GM18507 (cell line): ENCODE measurements at places on chromosomes 1 and 21.

GRCh38 chr1:2980073-2980791 lies 41.0 kb upstream of the ACTRT2 start:
- no peak for DNase-seq

- no peak for DNase-seq
Measured at GRCh38 chr1:19373211-19374082, 61.3 kb downstream of the SLC66A1 start.

- no peak for DNase-seq
Measured at GRCh38 chr1:167209044-167209443, 11.6 kb upstream of the POU2F1 start.

DNA sequence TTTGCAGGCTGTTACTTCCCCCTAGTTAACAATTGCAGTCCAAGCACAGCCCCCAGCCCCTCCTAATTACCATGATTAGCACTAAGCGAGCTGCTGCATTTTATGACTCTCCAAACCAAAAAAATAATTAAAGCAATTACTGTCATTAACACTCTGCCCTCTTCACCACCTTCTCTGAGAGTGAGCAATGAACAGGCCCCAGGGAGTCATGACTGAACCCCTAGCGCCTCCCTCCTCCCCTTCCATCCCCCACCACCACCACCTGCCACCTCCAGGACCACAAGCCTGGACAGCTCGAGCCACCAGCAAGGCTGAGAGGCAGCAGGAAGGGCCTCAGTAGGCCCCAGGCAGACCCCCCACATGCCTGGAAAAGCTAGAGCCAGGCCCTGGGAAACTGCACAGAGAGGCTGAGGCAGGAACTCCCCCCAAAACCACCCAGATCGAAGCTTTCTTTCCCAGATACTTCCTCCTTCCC lies 35.5 kb upstream of the ZC3H12A start:
- DNase-seq = no peak

DNA sequence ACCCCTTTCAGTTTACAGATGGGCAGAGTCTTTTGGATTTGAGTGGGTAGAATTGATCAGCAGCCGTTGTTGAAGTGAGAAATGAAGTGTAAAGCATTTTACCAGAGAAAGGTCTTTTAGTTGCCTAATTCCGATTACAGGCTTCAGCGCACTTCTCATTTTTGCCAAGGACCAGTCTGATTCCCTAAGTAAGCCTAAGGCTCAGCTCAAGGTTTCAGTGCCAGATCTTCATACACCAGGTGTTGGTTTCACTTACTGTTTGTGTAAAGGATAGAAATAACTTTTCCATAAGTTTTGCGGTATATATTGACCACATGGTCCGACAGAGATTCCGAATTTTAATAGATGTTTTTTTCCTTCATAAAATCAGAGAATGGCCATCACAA lies 83.9 kb upstream of the BMP8A start:
- no peak for DNase-seq

GRCh38 chr1:7669559-7670311 lies 101.4 kb upstream of the VAMP3 start:
- DNase-seq = peak; percentile 25

DNA sequence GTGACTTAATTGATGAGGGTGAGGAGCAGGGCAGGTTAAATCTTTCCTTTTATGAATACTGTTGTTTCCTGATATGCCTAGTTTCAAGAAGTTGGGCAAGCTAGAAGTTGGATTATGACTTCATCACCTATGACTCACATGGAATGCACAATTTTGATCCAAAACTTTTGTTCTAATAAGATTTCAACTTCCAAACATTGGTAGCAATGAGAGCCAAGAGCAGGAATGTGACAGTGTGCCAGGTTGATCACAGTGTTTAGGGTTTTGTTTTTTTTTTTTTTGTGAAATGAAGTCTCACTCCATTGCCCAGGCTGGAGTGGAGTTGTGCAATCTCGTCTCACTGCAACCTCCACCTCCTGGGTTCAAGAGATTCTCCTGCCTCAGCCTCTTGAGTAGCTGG lies 349.4 kb downstream of the DUSP10 start:
- no peak for DNase-seq

GRCh38 chr1:45437323-45437722 lies 53.6 kb downstream of the TESK2 start:
- DNase-seq = no peak

GRCh38 chr1:82830690-82831380 lies 1030.1 kb downstream of the ADGRL2 start:
- DNase-seq = no peak

- DNase-seq = no peak
Measured at GRCh38 chr21:27201197-27201596, 234.3 kb upstream of the ADAMTS5 start.

GRCh38 chr1:59487335-59488031 lies 190.6 kb downstream of the FGGY start:
- DNase-seq = no peak

DNA sequence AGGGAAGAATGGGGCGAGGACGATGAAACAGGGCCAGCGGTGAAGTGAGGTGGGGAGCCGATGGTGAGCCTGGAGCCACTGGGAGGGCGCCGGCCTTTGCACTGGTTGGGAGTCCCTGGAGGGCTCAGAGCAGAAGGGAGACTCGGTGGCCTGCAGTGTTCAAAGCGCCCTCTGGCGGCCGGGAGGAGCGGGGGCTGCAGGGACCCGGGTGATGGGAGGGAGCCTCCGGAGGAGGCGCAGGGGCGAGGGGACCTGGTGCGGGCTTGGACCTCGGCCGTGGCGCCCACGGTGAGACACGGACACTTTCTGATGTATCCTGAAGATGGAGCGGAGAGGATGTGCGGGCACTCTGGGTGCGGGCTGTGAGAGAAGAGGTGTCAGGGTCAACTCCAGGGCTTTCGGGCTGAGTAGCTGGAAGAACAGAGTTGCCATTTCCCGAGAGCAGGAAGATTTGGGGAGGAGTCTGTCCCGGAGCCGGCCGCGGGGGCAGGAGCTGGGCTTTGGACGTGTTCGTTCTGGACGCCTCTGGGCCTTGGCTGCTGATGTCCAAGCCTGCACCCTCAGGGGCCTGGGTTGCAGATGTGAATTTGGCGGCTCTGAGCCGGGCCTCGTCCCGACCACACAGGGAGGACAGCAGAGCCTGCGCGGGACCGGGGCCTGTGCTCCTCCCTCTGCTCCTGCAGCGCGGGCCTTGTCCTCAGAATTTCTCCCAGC lies 29.7 kb downstream of the HEYL start:
- peak; percentile 60 for DNase-seq

- peak; percentile 29 for DNase-seq
Measured at GRCh38 chr1:184664042-184664660, 90.5 kb downstream of the EDEM3 start.

GRCh38 chr1:199875337-199875736 lies 152.2 kb upstream of the NR5A2 start:
- DNase-seq = no peak

DNA sequence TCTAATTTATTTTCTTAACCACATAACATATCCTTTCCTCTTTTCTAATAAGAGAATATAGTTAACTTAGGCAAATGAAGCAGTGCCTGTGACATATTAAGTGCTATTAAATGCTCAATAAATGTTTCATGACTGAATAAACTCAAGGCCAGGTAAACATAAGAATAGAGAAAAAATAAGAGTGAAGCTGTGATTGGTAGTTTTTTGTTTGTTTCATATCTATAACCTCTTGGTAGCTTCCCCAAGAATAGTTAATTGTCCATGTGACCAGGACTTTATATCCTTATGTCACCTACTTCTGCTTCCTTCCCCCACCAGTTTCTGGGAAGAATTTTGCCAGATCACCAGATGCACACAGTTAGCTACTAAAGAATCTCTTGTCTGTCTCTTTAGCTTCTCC lies 295.1 kb upstream of the ST6GALNAC5 start:
- no peak for DNase-seq

- DNase-seq = no peak
Measured at GRCh38 chr1:70659891-70660290, 248.8 kb downstream of the CTH start.

GRCh38 chr1:110604586-110605148 lies 1.5 kb downstream of the KCNA2 start:
- no peak for DNase-seq

- DNase-seq = no peak
Measured at GRCh38 chr1:213994888-213995287, 7.1 kb downstream of the PROX1 start.

GRCh38 chr1:160850541-160850940 lies 12.1 kb downstream of the CD244 start:
- no peak for DNase-seq
